ENCODE measurements at places on chromosomes 2 and 18. TPM values are rescaled to one million over a fixed set of nuclear protein-coding genes. Genes with fewer than 3 reads are reported as not detected.

Gene HOXD11
- not detected for polyA plus RNA-seq

Gene SLC5A7
- polyA plus RNA-seq = not detected

Gene ZC3H8
- 7.6 TPM for polyA plus RNA-seq

Gene FAP
- 1.7 TPM for polyA plus RNA-seq

Gene RGPD4
- not detected for polyA plus RNA-seq

Gene ITGA6
- 9.9 TPM for polyA plus RNA-seq

Gene SP9
- 0.04 TPM for polyA plus RNA-seq

Gene SMYD5
- 13.6 TPM for polyA plus RNA-seq

Gene NXPH2
- polyA plus RNA-seq = not detected

Gene CHRNA1
- polyA plus RNA-seq = not detected

Gene FSHR
- polyA plus RNA-seq = 0.01 TPM

Gene MATN3
- polyA plus RNA-seq = 0.14 TPM

Gene LYPD1
- 0.24 TPM for polyA plus RNA-seq

Measured in esophagus (tissue), 2 donors.